ENCODE measurements at places on chromosomes 12 and 14.

DNA sequence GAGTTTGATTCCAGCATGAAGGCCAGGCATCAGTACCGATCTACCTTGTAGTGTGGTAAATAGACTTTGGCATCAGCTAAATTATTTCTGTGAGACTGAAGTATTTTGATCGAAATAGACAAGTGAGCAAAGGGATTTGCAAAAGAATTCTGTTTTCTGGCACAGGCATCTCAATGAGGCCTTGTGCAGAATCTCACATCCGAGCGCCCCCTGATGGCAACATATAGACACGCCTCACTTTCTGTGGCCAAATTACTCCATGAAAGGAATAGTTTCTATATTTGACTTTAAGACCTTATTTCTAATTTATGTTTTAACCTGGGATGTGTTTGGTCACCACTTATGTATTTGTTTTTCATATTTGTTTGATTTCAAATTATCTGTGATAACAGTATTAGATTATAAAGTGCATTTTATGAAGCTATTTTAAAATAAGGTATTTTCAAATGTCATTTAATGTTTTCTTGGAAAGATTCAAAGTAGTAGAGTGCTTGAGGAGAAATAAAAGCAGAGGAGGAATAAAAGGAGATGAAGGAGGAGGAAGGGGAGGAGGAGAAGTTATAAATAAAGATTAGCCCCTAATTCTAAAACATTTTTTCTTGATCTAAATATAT, 731.9 kb downstream of the NRXN3 start:
- DNase-seq = peak; percentile 38

DNA sequence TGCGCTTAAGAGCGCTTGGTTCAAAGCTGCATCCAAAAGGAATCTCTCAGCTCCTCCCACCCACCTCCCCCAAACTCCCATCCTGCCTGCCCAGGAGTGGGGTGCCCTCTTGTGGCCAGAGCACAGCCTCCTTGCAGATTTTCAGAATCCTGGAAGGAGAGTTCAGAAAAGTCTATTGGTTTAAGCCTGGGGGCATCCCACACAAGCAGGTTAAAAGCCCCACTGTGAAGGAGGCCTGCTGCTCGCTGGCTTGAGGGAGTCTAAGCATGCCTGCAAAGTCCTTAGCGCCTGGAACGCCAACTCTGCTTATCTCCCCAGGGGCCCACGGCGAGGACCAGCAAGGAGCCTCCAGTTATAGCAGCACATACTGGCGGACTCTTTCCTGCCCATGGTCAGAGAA, 297.1 kb downstream of the KSR2 start:
- peak; percentile 62 for DNase-seq

- DNase-seq = no peak
Observed at GRCh38 chr14:75770635-75771034, 109.6 kb downstream of the TTLL5 start.

- DNase-seq = no peak
Observed at GRCh38 chr12:133130808-133131128, 341 bp downstream of the ZNF10 start.

- no peak for DNase-seq
Observed at GRCh38 chr12:19144287-19144686, 14.8 kb downstream of the PLEKHA5 start.

DNA sequence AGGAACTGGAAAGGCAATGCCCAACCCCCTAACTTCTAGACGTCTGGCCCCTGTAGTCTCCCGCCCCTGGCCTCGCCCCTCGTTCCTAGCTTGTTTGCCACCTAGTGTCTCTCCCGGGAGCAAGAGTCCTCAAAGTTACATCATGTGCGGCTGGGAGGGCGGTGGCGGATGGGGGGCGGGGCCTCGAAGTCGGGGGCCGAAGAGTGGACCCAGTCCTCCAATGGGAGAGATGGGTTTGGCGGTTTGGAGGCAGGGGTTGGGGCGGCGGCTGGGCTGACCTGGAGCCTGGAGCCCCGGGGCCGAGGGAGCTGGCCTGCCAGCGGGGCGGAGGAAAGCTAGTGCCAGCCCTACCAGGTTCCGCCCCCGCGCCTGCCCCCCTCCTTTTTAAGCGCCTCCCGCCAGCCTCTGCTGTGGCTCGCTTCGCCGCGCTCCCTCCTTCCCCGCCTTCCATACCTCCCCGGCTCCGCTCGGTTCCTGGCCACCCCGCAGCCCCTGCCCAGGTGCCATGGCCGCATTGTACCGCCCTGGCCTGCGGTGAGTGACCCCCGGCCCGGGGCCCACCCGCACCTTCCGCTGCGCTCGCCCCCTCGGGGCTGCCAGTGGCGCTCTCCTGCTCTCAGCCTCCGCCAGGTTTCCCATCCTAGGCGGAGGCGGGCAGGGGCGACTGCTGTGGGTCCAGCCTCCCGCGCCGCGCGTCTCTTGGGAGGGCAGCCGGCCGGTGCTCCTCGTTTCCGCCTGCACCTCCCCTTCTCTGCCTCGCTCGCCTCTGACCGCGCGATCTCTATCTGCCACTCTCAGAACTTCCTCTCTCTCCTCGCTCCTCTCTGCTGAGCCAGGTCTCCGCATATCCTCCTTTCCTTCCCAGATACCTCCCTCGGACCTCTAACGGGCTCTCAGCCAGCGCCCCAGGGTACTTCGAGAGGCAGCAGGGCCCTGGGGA, at the start of gene PCK2:
TSS of gene PCK2 (plus strand) at position 411 of the 940 bp plus-strand sequence. CDS start at position 506, 95 bp downstream.
- DNase-seq = peak; percentile 88

DNA sequence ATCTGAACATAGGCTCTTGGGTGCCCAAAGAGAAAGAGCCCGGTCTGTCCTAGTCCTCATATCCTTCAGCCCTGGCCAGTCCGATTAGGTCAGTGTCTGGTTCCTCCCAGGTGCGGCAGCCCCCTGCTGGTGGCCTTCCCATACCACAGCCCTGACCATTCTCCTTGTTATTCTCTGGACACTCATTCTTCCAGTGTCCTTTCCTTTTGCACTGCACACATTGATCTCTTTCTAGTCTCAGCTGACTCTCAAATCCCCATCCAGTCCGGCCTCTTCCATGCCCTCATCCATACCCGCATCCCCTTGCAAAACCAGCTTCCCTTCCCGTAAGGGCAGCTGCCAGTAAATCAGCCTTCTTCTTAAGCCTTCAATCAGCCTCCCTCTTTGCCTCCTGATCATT, 1316.3 kb downstream of the TMEM121 start:
- DNase-seq = peak; percentile 56

GRCh38 chr12:127711108-127711507, 555.9 kb upstream of the TMEM132C start:
- peak; percentile 18 for DNase-seq

GRCh38 chr12:56150563-56150962, 1.8 kb upstream of the MYL6B start:
- DNase-seq = peak; percentile 42

GRCh38 chr12:119649202-119649808, 18.6 kb upstream of the PRKAB1 start:
- DNase-seq = peak; percentile 50

- no peak for DNase-seq
Observed at GRCh38 chr12:26874501-26875296, 41.7 kb upstream of the ITPR2 start.

DNA sequence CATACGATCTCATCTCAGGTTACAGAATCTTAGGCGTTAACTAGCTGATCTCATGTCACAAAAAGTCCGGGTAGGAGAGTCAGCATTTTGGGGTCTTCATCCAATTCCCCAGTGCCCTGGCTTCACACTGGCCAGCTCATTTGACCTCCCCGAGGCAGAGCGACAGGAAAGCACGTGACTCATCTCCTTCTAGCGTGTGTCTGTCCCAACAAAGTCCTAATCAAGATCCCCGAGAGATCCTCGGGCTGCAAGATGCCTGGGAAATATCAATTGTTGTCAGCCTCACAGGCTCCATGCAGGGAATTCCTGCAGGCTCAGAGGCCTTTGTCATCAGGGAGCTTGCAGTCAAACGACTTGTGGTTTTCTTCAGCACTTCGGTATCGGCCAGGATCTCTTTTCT, 57.5 kb downstream of the ZNF664 start:
- DNase-seq = no peak

DNA sequence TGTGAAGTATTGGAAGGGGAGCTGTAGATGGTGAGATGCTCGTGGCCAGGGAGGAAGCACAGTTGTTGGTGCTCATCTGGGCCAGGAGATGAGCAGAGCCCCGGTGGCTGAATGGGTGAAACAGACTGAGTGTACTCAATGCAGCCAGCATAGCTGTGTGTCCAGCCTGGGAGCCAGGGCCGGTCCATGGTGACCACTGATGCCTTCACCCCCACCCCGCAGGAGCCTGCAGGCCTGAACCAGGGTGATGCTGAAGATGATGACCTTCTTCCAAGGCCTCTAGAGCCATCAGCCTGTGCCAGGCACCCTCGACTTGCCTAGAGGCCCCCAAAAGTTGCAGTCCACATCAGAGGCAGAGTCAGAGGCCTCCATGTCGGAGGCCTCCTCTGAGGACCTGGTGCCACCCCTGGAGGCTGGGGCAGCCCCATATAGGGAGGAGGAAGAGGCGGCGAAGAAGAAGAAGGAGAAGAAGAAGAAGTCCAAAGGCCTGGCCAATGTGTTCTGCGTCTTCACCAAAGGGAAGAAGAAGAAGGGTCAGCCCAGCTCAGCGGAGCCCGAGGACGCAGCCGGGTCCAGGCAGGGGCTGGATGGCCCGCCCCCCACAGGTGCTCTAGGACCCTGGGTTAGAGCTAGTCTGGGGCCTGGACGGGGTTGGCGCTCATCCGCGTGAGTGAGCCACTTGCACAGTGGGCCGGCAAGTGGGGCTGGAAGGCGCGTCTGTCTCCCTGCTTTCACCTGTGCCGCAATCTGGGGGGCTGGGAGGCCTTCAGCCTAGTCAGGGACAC, 3.0 kb downstream of the TNFAIP2 start:
- DNase-seq = no peak

DNA sequence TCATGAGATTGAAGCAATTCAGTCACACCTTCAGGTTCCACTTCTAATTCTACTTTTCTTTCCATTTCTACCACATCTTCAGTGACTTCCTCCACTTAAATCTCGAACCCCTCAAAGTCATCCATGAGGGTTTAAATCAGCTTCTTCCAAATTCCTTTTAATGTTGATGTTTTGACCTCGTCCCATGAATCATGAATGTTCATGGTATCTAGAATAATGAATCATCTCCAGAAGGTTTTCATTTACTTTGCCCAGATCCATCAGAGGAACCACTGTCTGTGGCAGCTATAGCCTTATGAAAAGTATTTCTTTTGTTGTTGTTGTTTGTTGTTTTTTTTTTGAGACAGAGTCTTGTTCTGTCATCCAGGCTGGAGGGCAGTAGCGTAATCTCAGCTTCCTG, 7.6 kb downstream of the RXYLT1 start:
- no peak for DNase-seq

GRCh38 chr14:31268216-31268615, 60.6 kb upstream of the HECTD1 start:
- DNase-seq = no peak

DNA sequence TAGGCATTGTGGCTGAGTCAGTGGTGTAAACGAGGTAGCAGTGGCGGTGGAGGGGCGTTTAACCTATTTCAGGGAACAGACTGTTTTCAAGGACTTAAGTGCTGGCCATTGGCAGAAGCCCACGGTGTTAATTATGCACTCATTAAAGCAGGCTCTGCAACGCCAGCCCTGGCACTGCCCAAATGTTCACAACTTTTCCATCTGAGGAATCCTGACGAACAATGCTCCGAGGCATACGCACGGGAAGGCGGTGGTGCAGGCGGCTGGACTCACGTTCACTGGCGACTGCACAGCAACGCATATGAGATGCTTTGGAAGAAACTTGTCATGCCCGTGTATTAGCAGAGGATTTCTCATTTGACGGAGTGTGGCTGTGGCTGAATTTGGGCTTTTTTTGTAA, 70.6 kb upstream of the SLC24A4 start:
- no peak for DNase-seq

DNA sequence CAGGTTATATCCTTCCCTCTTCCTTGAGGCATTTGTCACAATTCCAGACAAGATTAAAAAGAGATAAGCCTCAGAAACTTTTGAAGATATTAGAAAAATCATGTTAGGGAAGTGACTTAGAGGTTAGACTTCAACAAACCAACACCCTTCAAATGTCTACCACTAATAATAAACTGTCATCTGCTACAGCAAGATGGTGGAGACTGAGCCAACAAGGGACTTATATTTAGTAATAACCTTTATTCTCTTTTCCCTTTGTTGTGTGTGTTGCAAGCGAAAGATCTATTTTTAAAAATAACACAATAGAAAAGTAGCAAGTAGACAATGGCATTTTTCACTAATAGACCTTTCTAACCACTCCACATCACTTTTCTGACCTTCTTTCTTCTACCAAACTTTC, 28.6 kb downstream of the PRICKLE1 start:
- no peak for DNase-seq

GRCh38 chr14:30551460-30551859, 7.5 kb upstream of the G2E3 start:
- no peak for DNase-seq

DNA sequence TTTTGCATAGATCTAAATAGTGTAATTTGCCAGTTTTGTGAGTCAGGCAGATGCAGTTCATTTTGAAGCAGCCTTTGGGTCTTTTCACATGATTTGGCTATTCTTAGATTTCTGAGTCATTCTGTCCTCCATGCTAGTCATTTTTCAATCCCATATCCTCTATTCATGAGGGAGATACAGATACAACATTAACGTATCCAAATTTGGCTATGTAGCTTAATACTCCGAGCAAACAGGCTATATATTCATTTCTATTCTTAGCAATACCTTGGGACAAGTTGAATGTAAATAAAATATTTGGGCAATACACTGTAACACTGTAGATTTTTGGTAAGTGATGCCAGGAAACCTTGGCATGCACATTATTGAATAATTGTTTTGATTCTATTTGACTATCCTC, 270.7 kb upstream of the PDE3A start:
- DNase-seq = no peak

DNA sequence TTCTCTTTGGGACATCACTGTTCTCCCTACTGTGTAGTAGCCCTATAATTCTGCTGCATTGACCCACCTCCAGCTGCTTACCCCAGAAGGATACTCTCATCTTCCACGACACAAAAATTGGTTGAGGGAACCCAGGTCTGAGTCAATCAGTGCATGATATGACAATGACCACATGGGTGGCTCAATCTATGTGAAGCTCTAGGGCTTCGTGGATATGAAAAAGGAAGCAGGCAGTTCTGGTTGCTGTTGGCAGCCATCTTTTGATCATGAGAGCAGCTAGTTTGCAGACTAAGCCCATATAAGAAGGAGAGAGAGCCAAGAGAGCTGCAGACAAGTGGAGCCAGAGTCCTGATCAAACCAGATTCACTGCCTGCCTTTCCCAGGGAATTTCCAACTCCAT, 57.9 kb downstream of the AVPR1A start:
- DNase-seq = no peak

GRCh38 chr12:62834971-62835547, 99.9 kb downstream of the PPM1H start:
- peak; percentile 68 for DNase-seq

GRCh38 chr14:105363847-105364708, 34.3 kb upstream of the TEX22 start:
- peak; percentile 19 for DNase-seq

DNA sequence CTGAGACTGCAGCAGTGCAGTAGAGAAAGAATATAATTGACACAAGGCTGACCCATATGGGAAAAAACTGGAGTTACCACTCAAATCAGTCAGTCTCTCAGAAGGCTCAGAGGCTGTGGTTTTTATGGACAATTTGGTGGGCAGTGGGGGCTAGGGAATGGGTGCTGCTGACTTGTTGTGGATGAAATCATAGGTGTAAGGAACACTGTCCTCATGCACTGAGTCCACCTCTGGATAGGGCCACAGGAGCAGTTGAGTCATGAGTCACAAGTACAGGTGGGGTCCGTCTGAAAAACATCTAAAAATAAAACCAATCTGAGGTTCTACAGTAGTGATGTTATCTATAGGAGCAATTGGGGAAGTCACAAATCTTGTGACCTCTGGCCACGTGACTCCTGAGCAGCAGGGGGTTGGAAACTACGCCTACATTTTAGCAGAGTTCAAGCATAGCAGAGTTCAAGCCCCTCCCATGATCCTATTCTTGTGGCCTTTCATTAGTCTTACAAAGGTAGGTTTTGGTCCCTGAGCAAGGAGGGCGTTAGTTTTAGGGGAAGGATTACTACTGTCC, 18.1 kb upstream of the SGPP1 start:
- DNase-seq = no peak

Data from ACHN (cell line).